GM23248 (cell line): ENCODE measurements at places on chromosomes 4 and X. TPM values are rescaled to one million over a fixed set of nuclear protein-coding genes. Genes with fewer than 3 reads are reported as not detected.

GRCh38 chrX:150038315-150038714 lies 100.0 kb upstream of the EOLA2 start:
- no peak for DNase-seq
- no peaks in the 10 kb centered on the region for H3K36me3 ChIP-seq
- peaks cover 34% of the 10 kb centered on the region for H3K4me1 ChIP-seq
- no peak overlapping the region for H3K4me3 ChIP-seq

The GBA3 gene
- total RNA-seq, result not detected in 2 replicates

DNA sequence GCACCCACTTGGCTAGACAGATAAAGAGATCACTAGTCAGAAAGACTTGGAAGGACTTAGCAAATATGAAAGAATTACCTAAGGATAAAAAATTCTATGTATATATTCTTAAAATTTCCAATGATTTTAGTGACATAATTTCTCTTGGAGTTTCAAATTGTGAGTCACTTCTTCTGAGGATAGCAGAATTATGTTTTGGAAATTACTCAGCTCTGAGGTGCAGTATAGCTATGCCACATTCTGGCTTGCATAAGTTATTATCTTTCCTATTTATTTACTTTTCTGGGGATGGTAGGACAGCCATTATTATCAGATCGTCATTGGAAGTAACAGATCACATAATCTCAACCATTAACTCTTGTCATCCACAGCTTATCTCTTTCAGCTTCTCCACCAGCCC lies 853.5 kb downstream of the TRIML1 start:
- no peak overlapping the region for H3K27ac ChIP-seq
- H3K36me3 ChIP-seq, result no peaks in the 10 kb centered on the region
- H3K4me1 ChIP-seq, result no peaks in the 10 kb centered on the region
- H3K4me3 ChIP-seq, result no peak overlapping the region
- H3K27me3 ChIP-seq, result no peaks in the 10 kb centered on the region
- peak; percentile 14 for DNase-seq

GRCh38 chr4:103423261-103423660 lies 225.1 kb upstream of the CENPE start:
- no peak overlapping the region for H3K27ac ChIP-seq
- no peak for DNase-seq
- H3K36me3 ChIP-seq, result no peaks in the 10 kb centered on the region
- H3K4me3 ChIP-seq, result no peak overlapping the region
- H3K27me3 ChIP-seq, result no peaks in the 10 kb centered on the region

The NLGN4X gene
- under 0.01 TPM in 1 of 2 replicates, not detected in the other for total RNA-seq

The MTNR1A gene
- not detected in 2 replicates for total RNA-seq

The TMPRSS11B gene
- not detected in 2 replicates for total RNA-seq

GRCh38 chr4:52051615-52052474 lies 741 bp downstream of the SPATA18 start:
- H3K27me3 ChIP-seq, result no peaks in the 10 kb centered on the region
- peak overlapping the region; percentile 75 for H3K4me3 ChIP-seq
- H3K4me1 ChIP-seq, result peaks cover 10% of the 10 kb centered on the region; the same call in 1 of the 2 replicates
- peak; percentile 95 for DNase-seq

DNA sequence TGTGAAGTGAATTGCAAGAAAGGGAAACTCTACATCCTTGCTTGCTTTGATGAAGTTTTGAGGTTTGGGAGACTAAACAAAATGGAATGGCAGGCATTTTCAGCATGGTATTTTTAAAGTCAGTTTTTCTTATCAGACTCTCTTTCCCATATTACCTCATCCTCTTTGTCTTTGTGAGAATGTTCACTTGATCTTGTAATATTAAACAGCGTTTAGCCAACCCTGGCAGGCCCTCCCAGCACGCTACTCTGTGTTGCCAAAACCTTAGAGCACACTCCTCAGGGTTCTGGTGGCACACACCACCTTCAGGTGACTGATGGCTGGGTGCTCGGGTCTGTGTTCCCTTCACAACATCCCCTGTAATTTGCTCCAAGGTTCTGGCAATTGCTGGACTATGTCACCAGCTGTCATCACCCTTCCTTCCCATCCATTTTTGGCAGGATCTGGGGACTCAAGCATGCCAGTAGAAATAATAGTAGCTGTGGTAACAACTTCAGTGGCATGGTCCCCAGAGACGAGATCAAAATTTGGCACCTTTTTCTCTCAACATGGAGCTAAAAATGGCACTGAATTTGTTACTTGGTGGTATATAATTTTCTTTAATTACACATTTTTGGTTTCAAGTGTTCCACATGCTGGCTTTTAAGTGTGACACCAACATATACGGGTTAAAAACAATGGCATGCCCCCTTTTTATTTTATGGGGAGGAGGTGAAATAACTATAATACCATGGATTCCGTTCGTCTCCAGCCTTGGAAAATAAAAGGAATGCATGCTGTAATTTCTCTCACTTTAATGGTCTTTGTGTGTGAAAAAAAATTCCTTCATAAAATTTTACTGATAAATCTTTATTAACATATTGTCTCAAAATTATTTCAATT lies 273.1 kb downstream of the DCTD start:
- 0 out of 2 replicates have a peak, but pooled peaks cover 4% of the 10 kb centered on the region for H3K27me3 ChIP-seq
- H3K36me3 ChIP-seq, result no peaks in the 10 kb centered on the region
- peaks cover 17% of the 10 kb centered on the region; the same call in 1 of the 2 replicates for H3K4me1 ChIP-seq
- DNase-seq, result peak; percentile 59
